ENCODE measurements at places on chromosomes 11 and 22. TPM values are rescaled to one million over a fixed set of nuclear protein-coding genes. Genes with fewer than 3 reads are reported as not detected.

GRCh38 chr11:35855671-35856070 is 88.2 kb upstream of the LDLRAD3 start:
- no peak for DNase-seq

KDM4E gene
- not detected for polyA plus RNA-seq

- no peak for DNase-seq
Observed at GRCh38 chr22:45320357-45320976, 10.7 kb downstream of the FAM118A start.

MGAT3 gene
- polyA plus RNA-seq = not detected

DNA sequence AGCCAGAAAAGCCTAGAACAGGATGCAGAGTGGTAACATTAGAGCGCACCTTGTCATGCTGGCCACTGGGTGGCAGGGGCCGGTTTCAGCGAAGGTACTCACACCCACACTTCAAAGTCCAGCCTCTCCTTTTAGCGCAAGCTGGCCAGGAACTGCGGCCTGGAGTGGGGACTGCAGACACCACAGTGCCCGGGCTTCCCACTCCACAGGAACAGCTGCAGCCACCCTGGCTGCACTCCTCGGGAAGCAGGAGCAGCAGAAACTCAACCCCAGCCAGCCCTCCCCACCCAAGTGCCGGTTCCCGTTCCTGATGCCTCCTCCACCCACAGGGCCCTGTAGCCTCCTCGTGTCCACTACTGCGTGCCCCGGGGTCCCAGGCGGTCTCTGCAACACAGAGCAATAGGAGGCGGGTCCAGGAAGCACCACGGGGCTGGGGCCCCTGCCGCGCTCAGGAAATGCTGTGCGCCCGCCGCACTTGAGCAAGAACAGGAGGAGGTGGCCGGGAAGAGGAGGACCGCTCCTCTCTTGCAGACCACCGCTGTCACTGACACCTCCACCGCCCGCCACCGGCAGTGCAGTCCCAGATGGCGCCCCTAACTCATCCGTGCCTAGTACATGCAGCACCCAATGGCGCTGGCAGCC is 2.2 kb downstream of the RFPL2 start:
- peak; percentile 54 for DNase-seq

GRCh38 chr11:84103096-84103495 is 816.9 kb upstream of the CCDC90B start:
- DNase-seq = no peak

GRCh38 chr11:103483996-103484395 is 374.8 kb downstream of the DYNC2H1 start:
- DNase-seq = no peak

CARS1 gene
- 30.9 TPM for polyA plus RNA-seq

MS4A3 gene
- polyA plus RNA-seq = 0.26 TPM

- no peak for DNase-seq
Observed at GRCh38 chr11:60127311-60127811, 38.9 kb downstream of the MS4A2 start.

ZP1 gene
- not detected for polyA plus RNA-seq

- peak; percentile 82 for DNase-seq
Observed at GRCh38 chr11:105244160-105244825, 104.7 kb upstream of the CARD18 start.

DNA sequence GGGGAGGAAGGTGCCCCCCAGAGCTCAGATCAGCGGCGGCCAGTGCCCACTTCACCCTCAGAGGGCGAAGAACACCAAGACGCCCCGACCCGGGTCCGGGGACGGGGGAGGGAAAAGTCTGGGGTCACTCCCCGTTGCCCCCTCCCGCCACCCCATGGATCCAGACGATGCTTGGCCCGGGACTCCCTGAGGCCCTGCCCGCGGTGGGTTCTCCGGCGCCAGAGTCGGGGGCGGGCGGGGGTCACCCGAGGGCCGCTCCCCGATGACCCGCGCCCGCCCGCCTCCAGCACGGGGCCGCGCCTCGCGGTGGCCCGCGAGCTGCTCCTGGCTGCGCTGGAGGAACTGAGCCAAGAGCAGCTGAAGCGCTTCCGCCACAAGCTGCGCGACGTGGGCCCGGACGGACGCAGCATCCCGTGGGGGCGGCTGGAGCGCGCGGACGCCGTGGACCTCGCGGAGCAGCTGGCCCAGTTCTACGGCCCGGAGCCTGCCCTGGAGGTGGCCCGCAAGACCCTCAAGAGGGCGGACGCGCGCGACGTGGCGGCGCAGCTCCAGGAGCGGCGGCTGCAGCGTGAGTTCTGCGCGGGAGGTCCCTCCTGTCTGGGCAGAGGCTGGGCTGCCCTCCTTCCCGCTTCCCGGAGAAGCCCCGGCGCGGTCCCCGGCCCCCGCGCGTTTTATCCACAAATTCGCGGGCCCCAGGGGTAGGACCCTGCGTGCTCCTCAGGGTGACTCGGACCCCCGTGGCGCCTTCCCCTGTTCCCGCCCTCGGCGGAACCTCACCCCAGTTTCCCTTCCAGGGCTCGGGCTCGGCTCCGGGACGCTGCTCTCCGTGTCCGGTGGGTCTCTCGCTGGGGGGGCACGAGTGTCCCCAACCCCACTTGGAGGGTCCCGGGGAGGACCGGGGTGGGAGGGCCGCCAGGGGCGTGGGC is 1.1 kb downstream of the NLRP6 start:
- DNase-seq = peak; percentile 33

EPS8L2 gene
- 0.61 TPM for polyA plus RNA-seq

DNA sequence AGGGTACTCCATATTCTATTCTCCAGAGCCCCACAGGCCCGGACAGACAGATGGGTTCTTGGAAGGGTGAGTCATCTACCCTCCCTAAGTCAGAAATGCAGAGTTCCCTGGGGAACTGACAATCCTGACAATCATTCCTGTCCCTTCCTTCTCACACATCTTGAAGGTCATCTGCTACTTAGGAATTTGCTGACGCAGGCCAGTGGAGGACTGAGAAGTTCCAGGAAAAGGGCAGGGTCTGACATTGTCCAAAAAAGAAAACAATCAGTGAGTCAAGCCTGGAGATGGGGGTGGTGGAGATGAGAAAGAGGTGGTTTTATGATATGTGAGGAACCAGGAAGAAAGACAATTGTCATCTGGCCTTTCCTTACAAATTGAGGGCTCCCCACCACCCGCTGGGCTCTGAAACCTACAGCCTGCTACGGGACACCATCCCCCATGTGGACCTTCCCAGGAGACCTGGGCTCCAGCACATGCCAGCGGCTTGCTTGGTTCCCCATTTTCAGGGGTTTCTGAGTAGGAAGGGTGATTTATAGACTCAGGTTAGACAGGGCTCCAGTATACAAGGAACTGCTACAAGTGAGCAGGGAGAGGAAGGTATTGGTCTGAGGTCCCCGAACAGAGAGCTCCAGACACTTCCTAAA is 12.9 kb downstream of the CD59 start:
- DNase-seq = no peak

- no peak for DNase-seq
Observed at GRCh38 chr11:29296680-29297079, 720.1 kb downstream of the KCNA4 start.

SLC5A1 gene
- not detected for polyA plus RNA-seq

KCNJ5 gene
- polyA plus RNA-seq = 0.03 TPM

GRCh38 chr11:75301131-75301530 is 50.3 kb downstream of the ARRB1 start:
- DNase-seq = no peak

GRCh38 chr11:44711787-44712608 is 14.8 kb upstream of the TSPAN18 start:
- DNase-seq = no peak

DNA sequence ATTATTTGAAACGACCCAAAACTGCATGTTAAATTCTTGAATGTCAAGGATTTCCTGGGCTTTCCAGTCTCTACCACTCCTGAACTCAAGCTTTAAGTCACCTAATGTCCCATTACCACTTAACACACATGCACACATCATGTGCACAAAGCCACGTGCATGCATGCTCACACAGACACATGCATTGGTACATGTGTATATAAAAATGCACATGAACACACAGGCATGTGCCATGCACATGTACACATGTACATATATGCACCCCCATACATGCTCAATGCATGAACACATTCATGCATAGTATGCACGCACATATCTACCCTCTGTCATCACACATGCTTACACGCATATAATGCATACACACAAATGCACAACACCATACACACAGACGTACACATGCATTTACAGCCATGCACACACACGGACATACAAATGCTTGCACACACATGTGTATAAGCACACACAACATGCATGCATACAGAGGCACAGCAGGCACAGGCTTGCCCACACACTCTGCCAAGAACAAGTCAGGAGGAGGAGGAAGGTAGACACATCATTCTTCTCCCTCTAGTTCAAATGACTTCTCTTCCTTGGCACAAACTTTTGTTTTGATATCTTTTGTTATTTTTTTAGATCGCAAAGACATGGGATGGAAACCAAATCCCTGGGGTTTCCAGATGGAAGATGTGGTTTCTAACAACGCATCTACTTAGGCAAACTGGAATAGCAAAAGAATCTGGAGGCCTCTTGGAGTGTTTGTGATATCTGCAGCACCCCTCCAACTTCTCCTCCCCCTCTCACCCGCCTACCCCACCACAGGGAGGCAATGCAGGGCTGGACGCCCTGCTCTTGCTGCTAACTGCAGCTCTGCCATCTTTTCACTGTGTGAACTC is 24.6 kb downstream of the RASD2 start:
- DNase-seq = no peak

DNA sequence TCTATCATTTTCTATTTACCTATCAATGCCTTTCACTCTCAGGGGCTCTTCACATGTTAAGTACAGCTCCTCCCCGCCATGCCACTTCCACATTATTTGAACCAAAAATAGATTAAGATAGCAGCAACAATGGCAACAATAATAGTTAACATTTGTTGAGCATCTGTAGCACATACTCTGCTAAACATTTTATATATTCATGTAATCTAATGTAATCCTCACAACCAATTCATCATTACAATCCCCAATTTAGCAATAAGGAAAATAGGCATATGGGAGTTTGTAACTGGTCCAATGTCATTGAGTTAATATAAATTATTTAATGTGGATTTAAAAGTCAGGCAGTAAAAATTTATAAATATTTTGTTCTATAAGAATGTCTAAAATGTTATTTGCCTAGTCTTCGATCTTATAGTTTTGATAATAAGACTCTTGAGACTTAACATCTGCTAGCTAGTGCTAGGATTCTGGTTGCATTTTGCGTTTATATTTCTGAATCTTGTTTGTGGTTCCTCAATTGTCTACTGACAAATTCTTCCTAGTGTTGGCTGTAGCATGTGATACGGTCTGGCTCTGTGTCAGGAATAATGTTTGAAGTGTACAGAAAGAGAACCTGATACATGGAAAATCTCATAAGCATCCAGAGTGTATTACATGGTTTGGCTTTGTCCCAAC is 621.5 kb upstream of the LUZP2 start:
- DNase-seq = no peak

All from CD14-positive monocyte (primary cell).